NCI-H1048 (cell line): ENCODE measurements at places on chromosomes 12 and 14.
A peak's percentile ranks its signal among the peaks of the same experiment; 100 is the strongest.

GRCh38 chr14:37247791-37248461 lies 50.2 kb downstream of the MIPOL1 start:
- DNase-seq, result no peak

DNA sequence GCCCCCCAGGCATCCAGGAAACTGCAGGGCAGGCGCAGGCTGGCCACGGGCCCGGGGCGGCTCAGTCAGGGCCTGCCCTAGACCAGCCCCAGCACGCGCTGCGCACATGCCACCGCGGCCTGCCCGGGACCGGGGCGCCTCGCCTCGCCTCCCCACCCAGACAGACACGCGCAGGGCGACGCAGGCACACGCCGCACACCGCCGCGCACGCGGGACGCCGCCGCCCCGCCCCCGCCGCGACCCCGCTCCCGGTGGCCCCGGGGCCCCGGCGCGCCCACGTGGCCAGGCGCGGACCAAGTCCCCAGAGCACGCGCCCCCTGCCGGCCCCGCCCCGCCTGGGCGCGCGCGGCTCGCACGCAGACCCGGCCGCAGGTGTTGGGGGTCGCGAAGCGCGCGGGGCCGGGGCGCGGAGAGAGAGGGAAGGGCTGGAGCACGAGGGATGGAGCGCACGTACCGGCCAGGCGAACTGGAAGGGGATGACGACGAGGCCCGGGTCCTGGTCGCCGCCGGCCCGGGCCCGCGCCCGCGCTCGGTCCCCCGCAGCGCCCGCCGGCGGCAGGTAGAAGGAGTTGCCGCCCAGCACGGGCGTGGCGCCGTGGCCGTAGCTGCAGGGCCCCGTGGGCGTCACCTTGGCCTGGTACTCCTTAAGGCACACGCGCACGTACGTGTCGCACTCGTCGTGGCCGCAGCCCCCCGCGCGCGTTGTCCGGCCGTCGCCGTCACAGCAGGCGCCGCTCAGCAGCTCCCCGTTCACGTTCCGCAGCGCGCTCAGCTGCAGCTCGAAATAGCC lies 1.1 kb downstream of the JAG2 start:
- DNase-seq, result no peak

GRCh38 chr14:65469903-65470302 lies 57.4 kb downstream of the FUT8 start:
- DNase-seq, result no peak

GRCh38 chr12:47078733-47079467 lies 521 bp upstream of the PCED1B start:
- no peak for DNase-seq

DNA sequence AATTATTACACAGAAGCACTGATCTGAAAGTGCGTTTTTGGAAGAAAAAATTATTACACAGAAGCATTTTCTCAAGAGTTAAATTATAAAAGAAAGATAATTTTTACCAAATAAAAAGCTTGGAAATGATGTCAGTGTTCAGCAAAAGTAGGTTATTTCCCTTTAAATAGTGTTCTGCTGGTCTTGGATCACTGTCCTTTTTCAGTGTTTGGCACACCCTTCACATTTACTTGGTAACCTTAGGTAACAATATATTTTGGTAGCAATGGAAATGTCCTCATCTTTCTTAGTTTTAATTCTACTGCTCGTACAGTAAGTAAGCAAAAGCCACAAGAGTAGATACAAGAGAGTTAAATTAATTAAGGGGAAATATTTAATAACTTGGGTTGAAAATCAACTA lies 40.3 kb downstream of the FERMT2 start:
- no peak for DNase-seq

- no peak for DNase-seq
Measured at GRCh38 chr14:57889245-57889644, 23.4 kb upstream of the SLC35F4 start.

DNA sequence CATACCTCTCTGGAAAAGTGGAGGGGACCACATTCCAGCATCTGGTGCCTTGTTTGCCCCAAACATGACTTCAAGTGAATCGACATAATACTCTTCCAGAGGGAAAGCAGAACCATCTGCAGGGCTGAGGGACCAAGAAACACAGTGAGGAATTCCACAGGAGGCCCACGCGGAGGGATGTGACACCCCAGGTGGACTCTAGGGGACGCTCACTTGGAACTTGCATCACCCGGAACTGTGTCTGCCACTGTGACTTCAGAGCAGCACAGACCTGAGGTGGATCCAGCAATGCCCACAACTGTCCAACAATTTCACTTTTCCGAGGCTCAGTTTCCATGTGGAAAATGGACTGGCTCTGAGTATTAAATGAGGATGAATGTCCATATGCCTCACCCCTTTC lies 14.3 kb upstream of the CLMN start:
- no peak for DNase-seq

GRCh38 chr14:103185051-103186029 lies 62.1 kb downstream of the TNFAIP2 start:
- no peak for DNase-seq

GRCh38 chr12:11500188-11500860 lies 105.0 kb upstream of the PRB2 start:
- peak; percentile 89 for DNase-seq

DNA sequence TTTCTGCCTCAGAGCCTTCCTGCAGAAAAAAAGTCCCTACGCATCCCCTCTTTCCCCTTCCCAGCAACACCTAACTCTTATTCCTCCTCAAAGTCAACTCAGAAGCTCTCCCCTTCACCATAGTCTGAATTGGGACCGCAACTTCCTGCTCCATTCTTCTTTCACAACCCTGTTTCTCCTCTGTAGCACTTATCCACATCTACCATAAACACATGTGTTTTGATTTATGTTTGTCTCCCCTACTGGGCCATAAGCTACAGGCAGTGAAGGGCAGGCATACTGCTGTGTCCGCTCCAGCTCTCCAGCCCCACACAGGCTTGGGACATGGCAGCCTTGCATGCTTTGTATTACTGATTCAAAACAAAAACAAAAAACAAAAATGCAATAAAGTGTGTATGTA lies 5.9 kb downstream of the SDR9C7 start:
- DNase-seq, result no peak

DNA sequence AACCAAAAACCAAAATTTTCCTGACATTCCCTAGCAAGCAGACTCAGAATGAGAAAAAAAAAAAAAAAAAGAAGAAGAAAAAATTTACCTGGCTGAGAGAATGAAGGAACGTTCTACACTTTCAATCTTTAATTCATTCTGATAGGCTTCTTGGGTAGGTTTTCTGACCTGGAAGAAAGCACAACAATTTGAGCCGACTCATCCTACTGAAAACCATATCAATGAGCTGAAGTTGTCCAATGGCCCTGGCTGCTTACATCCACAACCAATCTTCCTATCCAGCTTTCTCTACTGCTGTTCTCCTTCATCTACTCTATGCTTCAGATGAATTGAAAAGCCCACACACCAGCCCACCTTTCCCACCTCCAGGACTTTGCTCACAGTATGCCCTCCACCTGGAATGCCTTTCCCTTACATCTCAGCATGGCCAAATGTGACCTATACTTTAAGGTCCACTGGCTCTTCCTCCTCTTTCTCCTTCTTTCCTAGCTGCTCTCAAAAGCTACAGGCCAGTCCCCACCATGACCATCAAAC lies 31.6 kb upstream of the NR2C1 start:
- no peak for DNase-seq

GRCh38 chr14:72155379-72155993 lies 223.3 kb downstream of the RGS6 start:
- DNase-seq, result no peak

GRCh38 chr12:121637231-121637914 lies 11.0 kb downstream of the ORAI1 start:
- DNase-seq, result no peak

DNA sequence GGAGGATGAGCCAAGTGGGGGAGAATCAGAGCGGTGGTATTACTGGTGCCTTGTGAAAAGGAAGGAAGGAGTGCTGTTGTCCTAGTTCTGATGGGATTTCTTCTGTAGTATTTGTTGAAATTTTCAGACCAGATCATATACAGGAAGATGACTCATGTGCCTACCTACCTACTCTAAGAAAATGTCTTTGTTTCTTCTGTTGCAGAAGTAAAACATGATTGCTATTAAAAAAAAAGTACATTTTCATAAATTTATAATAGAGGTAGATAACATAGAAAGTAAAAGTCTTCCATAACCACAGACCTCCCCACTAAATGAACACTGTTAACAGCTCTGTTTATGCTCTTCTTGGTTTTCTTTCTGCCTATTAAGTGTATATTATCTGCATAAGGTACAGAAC lies 26.9 kb downstream of the SAMD4A start:
- DNase-seq, result no peak
